ENCODE measurements at places on chromosomes 7 and 10.

DNA sequence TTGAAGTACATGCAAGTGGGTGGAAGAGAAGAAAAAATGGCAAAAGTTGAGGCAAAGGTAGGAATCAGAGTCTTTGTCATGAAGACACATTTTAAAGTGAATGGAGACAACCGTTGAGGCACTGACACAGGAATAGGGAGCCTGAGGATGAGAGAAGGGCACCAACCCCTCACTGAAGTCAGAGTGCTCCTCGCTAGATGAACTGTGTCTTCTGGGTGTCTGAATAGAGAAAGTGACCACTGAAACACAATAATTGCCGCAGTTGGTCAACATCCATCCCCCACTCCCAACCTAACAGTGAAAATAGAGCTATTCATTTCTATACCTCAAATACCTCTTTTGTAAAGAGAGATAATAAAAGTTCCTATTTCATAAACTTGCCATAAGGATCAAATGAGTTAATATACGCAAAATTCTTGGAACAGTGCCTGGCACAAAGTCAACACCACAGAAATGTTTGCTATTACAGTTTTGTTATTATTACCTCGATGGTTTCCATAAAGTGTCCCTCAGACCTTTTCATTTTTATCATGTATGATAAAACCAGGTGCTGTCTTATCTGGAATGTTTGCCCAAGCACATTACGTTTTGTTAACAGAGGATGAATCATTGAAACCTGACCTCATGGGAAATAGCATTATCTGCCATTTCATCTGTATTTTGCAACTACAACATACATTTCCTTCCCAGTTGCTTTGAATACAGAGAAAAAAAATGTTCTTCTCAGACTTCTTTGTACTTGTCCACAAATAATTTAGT lies 61.8 kb upstream of the SP4 start:
- peak; percentile 89 for DNase-seq

DNA sequence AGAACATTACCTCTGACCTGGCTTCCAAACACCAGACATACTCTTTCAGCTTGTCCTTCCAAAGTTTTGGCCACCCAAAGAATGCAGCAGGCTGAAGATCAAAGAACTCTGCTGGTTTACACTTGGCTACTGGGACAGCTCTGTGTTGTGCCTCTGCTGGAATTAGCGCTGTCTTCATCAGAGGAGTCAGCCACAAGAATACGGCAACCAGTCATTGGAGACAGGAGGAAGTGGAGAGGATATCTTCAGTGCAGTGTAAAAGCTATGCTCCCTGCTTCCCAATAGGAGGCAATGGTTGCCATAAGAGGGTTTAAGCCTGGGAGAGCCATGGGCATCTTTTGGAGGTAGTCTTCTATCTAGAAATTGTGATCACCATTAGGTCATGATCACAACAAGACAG lies 126.7 kb upstream of the WNT16 start:
- no peak for DNase-seq

GRCh38 chr10:34313353-34313752 lies 501.7 kb downstream of the PARD3 start:
- DNase-seq = no peak

DNA sequence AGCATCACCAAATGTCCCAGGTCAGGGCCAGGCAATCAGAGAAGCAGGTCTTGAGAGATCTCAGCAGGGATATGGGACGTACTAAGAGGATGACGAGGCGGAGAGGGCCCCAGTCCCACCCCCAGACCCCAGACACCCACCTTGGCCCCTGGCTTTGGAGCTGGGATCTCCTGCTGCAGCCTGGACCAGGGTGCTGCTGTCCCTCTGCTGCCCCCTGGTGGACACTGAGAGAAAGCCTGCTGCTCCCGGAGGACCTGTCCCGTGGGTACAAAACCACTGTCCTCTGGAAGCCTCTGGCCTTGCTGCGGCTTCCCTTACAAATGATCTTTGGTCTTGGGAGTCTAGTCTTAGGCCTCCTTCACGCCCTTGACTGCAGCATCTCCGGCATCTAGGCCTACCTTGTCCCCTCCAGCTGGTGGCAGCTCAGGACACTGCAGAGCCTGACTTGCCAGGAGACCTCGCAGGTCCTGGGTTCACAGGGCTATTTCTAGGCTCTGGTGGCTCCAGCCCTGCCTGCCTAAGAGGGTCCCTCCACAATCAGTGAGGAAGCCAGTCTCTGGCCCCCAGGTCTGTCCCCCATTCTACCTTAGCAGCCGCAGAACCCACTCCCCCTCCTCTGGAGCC lies 97.1 kb downstream of the RGS10 start:
- DNase-seq = peak; percentile 68

DNA sequence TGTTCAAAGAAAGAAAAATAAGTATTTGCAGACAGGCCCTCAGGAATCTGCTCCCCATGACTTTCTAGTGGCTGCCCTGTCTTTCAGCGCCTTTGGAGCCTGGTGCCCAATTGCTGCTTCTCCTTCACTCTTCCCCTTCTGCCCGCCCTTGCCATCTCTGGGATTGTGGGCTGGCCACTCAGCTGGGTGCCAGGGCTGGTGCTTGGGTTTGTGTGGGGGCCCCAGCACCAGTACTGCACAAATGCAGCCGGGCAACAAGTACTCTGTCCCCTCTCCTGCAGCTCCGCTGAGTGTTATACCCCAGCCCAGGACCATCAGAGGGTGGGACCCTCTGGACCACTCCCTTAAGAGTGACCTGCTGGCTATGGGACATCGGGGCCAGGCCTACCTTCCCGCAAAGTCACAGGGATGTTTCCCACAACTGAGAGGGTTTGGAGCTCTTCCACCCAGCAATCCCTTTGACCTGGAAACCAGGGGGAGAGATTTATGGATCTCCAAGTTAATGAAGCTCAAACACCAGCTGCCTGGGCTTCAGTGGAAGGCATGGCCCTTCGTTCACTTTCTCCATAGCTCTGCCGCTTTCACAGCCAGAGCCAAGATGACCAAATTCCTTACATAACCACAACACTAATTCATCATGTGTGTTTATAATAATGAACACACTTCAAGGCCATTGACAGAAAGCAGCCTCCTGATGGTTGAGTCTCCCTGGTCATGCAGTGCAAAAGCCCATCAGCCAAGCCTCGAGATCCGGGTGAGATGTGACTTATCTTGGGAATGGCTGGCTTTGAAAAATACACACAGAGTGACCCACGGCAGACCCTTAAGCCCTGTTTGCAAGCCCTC lies 313.9 kb upstream of the ZNF32 start:
- DNase-seq = peak; percentile 60

Measured in iris pigment epithelial cell (primary cell).